ENCODE measurements at places on chromosomes 12 and 14.

DNA sequence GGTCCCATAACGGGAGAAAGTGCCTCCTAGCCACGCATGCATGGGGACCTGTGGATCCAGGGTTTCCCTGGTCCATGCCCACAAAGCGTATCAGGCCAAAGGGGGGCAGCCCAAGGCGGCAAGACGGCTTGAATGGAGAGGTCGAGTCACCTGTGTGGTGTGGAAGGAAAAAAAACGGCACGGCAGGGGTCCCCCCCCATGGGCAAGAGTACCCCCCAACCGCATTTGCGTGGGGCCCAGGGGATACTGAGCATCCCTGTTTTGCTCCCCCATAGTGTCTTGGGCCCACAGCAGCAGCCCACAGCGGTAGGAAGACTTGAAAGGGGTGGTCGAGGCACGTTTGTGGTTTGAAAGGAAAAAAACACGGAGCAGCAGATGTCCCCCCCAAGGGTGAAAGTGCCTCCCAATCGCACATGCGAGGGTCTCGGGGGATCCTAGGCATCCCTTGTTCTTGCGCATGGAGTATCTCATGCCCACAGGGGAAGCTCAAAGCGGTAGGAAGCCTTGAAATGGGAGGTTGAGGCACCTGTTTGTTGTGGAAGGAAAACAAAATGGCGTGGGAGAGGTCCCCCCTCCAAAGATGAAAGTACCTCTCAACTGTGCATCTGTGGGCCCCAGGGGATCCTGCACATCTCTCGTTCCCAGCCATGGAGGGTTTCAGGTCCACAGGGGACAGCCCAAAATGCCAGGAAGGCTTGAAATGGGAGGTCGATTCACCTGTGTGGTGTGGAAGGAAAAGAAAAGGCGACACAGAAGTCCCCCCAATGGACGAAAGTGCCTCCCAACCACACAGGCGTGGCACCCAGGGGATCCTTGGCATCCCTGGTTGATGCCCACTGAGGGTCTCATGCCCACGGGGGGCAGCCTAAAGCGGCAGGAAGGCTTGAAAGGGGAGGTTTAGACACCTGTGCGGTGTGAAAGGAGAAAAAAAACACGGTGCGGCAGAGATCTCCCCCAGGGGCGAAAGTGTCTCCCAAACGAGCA is 577.5 kb downstream of the ALG10 start:
- peak; percentile 1 for DNase-seq

DNA sequence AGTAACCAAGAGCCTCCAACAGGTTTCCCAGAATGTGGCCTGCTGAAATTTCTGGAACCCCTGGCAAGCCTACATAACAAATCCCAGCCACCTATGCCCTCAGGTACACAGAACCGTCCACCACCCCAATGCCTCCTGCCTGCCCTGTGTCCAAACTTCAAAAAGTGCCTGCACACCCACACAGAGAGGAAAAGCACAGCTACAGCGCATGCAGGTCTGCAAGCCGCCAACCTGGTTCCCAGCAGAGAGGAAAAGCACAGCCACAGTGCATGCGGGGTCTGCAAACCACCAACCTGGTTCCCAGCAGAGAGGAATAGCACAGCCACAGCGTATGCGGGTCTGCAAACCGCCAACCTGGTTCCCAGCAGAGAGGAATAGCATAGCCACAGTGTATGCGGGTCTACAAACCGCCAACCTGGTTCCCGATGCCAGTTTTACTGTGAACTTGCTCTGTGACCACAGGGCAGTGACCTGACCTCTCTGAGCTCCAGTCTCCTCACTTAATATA is 113.5 kb downstream of the SCARB1 start:
- DNase-seq, result no peak

GRCh38 chr12:50087995-50088394 is 2.9 kb downstream of the SMARCD1 start:
- no peak for DNase-seq

GRCh38 chr12:54040148-54040494 is 7.3 kb downstream of the HOXC5 start:
- DNase-seq, result no peak

GRCh38 chr12:9947674-9948073 is 15.5 kb upstream of the CLEC2A start:
- DNase-seq, result no peak

DNA sequence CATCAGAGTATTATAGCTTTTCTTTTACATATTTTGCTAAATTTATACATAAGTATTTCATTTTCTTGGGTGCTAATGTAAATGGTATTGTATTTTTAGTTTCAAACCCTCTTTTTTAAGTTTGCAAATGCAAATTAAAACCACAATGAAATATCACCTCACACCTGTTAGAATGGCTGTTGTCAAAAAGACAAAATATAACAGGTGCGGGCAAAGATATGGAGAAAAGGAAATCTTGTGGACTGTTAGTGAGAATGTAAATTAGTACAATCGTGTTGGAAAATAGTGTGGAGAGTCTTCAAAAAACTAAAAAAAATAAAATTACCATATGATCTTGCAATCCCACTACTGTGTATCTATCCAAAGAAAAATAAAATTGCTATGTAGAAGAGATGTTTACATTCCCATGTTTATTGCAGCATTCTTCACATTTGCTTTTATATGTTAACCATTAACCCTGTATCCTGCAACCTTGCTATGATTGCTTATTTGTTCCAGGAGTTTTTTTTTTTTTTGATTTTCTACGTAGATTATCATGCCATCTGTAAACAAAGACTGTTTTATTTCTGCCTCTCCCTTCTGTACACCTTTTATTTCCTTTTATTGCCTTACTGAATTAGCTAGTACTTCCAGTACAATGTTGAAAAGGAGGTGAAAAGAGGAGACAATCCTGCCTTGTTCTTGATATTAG is 405.4 kb upstream of the MIS18BP1 start:
- no peak for DNase-seq

- no peak for DNase-seq
These were observed 250.0 kb downstream of the PHLDA1 start for GRCh38 chr12:75781532-75782046.

DNA sequence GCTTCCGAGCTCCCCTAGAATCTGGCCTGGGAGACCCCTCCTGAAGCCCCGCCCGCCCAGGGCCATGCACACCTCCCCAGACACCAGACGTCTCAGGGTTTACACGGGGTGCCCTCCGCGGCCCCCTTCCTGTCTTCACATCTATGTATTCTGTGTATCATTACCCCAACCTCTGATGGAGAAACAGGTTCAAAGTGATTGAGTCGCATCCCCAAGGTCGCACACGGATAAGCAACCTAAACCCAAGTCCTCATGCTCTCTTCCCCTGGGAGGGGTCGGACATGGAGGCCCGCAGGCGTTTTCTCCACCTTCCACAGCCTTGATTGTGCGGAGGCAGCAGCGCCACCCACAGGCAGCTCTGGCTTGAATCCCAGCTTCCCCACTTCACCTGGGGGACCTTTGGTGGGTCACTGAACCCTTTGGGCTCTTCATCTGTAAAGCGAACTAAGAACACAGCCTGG is 237.3 kb downstream of the BCL11B start:
- no peak for DNase-seq

DNA sequence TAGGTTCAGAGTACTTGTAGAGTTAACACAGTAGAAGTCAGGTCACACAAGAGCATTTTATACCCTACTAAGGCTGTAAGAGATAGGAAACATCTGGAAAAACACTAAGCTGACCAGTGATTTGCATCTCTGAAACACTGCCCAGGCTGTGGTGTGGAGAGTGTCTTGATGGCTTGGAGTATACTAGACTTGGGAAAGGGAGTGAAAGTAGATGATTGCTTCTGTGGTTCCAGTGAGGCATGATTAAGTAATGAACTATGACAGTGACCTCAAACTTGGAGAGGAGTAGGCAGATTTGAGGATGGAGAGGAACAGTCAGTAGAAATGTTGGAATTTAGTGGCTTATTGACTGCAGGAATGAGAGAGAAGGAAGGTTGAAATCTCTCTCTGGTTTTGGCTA is 201.2 kb downstream of the FLRT2 start:
- DNase-seq, result no peak

DNA sequence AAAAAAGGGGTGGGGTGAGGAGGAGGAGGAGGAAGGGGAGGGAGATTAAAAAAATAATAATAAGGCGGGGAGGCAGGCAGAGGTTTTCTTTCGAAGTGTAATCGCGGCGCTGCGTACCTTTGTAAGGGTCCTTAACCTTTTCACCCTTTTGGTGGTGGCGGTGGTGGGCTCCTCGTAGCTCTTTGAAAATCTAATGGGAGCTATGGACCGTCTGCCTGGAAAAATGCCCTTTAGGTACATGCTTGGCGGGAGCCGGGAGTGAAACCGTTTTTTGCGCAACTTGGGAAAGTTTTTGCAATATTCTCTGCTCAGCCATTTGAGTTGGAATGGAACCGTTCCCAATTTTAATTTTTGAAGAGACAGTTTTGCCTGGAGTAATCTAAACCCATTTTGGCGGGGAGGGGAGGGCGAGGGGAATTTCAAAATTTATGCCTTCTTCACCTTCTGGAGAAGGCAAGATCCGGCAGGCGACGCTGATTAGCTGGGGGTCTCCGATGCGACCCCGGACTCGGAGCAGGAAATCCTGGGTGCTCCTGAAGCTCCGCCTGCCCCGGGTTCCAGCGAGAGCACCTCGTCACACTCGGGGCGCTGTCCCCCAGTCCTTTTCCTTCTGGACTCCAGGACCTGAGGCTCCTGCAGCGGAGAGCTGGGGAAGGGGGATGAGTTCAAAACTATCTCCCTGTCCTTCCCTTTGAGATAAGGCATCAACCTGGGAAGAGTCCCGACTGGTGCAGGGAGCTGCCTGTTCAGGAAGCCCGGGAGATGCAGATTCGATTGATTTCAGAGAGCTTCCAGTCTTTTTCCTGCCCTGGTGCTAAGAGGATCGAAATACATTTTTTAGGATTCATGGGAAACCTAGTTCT is 74.6 kb upstream of the TBX5 start:
- no peak for DNase-seq

All from GM13977 (cell line).